ENCODE measurements at places on chromosomes 11 and 22.

DNA sequence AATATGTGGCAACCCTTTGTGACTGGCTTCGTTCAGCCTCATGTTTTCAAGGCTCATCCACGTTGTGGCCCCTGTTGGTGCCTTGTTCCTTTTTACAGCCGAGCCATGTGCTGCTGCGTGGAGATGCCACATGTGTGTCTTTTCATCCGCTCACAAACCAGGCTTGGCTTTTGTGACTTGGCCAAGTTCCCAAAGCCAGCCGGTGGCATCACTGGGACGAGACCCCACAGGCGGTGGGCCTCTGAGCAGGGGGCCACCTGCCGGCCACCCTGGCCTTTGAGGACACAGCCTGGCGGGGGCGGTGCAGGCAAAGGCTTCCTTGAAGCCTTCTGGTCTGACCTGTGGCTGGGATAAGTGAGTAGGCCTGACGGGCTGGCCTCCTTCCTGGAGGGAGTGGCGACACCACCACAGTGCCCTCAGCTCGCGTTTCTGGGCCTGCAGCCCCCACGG is 10.5 kb downstream of the GRK2 start:
- DNase-seq, result no peak

DNA sequence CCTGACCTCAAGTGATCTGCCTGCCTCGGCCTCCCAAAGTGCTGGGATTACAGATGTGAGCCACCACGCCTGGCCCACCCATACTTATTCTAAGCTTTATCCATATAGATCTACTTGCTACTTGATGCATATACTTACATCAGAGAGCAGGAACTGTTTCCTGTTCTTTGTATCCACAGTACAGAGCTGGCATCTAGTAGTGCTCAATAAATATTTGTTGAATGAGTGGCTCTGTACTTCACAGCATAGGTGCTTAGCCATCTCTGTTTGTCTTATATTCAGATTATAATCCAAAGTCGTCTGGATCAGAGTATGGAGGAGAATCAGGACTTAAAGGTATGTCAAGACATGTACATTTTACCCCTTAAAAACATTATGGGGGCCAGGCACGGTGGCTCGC is 38.6 kb upstream of the DLAT start:
- no peak for DNase-seq

- no peak for DNase-seq
Observed at GRCh38 chr11:839875-840617, 2.3 kb downstream of the POLR2L start.

GRCh38 chr11:17563961-17564686 is 17.1 kb downstream of the OTOG start:
- DNase-seq, result no peak

DNA sequence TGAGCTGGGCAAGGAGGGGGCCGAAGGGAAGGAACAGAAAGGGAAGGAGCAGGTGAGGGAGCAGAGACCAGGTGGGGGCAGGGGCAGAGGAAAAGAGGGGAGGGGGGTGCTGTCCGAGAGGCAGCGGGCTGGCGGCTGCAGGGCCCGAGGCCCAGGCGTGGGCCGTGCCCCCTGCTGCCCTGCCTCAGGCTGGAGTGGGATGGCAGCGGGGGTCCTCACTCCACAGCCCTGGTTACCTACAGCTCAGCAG is 2.3 kb downstream of the IGF2 start:
- no peak for DNase-seq

DNA sequence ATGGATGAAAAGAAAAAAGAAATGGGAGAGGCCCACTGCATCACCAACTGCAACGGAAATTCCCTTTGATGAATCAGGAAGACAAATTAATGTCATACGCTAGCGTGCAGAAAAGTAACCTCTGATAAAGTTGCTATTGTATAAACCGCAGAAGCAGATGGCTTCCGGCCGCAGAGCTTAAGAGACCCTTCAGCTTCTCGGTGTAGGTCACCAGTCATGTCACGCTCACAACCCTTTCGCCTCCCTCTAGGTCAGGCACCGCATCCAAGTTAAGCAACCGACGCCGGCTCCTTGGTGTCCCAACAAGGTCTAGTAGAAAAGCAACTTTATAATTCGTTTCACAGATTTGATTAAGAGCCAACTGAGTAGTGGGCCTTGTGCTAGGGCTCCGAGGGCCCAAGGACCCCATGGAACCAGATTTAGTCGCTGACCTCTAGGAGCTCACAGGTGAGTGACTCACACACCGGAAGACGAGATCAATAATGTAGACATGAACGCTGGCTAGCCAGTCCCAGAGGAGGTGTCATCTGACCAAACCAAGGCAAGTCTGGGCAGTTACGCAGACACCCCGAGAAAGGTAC is 1.2 kb upstream of the ZFP91 start:
- DNase-seq, result peak; percentile 66

DNA sequence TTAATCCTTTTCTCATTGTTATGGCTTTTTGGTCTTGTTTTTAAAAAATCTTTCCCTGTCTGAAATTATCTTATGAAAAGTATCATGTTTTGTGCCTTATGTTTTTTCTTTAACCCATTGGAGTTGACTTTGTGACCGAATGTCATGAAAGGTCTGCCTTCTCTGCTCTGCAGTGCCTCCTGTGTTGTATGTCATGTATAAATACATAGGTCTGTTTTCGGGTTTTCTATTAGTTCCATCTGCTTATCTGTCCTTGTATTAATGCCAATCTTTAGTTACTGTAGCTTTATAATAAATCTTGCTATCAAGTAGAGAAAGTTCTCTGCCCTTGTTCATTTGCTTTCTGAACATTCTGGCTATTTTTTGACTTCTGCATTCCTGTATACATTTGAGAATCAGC is 73.0 kb downstream of the ZBTB44 start:
- DNase-seq, result no peak

- DNase-seq, result no peak
Observed at GRCh38 chr22:45832959-45833580, 143.9 kb downstream of the WNT7B start.

GRCh38 chr11:75421035-75421602 is 11.9 kb downstream of the KLHL35 start:
- DNase-seq, result no peak

GRCh38 chr11:64074239-64074638 is 38.5 kb downstream of the FLRT1 start:
- DNase-seq, result no peak

- DNase-seq, result no peak
Observed at GRCh38 chr11:65645710-65646109, 7.8 kb downstream of the SIPA1 start.

GRCh38 chr11:23932485-23932898 is 564.4 kb upstream of the LUZP2 start:
- no peak for DNase-seq

DNA sequence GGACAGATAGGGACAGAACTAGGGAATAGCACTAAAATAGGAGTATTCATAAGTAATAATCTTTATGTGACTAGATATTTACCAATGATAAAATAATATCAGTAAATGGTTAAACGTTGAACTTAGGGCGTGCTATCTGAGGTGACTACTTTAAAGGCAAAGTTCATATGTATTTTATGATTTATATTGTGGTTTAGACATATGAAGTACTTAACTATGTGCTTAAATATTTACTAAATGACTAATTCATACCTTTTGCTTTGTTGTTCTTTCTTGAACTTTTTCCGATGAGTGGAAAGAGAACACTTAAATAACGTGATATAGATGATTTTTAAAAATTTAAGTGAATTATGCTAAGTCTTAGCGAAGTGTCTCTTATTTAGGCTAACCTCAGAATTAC is 14.7 kb downstream of the LUZP2 start:
- DNase-seq, result no peak

- DNase-seq, result no peak
Observed at GRCh38 chr11:36314434-36314767, 18.3 kb downstream of the PRR5L start.

DNA sequence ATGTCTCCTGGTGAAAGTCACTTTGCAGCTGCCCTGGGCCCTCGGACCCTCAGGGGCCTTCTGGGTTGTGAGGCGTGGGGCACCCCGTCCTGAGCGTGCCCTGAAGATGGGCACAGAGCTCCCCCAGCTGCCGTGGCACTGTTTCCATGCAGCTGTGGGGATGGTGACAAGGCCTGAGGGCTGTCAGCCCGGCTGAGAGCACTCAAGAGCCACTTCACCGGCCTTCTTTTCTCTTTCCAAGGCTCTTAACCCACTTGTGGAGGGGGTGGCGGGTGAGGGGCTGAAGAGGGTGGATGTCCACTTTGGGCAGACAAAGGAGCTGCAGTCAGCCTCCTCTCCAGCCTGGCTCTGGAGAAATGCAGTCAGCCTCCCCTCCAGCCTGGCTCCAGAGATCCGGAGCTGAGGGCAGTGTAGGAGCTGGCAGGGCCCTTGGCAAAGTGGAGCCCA is 239.5 kb downstream of the ST3GAL4 start:
- no peak for DNase-seq

DNA sequence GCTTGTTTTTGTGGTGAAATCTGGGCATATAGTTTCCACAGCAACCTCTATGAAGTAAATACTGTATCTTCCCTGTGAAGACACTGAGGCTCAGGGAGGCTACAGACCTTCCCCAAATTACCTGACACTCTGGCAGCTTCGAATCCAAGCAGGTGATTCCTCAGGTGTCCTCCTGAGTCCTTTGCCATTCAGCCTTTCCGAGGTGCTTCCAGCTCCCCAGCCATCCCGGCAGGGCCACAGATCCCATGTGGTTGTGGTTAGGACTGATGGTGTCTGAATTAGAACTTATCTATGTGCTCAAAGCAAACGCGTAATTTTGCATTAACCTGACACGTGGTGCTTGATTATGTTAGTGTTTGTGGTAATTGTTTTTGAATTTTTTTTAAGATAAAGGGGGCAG is 785.6 kb downstream of the BRD1 start:
- no peak for DNase-seq

GRCh38 chr22:44438056-44438455 is 60.0 kb downstream of the RTL6 start:
- no peak for DNase-seq

- no peak for DNase-seq
Observed at GRCh38 chr11:80320226-80320625, 879.4 kb upstream of the TENM4 start.

GRCh38 chr11:88979641-88980040 is 86.1 kb downstream of the GRM5 start:
- peak; percentile 54 for DNase-seq

DNA sequence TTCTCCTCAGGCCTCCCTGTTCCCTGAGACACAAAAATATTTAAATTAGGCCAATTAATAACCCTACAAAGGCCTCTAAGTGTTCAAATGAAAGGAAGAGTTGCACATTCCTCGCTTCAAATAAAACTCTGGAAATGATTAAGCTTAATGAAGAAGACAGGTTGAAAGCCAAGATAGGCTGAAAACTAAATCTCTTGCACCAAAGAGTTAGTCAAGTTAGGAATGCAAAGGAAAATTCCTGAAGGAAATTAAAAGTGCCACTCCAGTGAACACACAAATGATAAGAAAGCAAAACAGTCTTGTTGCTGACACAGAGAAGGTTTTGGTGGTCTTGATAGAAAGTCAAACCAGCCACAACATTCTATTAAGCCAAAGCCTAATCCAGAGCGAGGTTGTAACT is 574.4 kb downstream of the OPCML start:
- DNase-seq, result no peak

DNA sequence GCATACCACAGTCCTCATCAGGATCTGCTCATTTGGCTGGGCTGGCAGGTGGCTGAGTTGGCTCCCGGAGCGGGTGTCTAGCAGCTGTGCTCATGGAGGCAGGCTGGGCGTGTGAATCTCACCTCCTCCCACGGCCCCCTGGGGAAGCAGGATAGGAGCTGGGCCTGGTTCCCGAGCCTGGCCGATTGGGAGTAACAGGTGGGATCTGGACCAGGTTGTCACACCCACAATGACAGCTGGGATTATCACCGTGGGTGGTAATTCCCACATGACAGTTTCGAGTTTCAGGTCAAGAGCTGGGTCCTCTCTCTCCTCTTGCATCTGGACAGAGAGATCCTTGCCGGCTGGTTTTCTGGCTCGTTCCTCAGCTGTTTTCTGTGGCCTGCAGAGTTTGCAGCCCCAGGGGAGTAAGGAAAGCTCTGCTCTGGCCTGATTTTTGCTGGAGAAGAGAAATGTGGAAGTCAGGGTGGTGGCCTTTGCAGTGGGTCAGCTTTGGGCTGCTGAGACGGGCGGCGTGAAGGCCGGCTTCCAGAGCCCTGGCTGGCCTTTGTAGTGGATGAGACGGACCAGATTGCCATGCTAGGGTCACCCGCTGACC is 57.0 kb downstream of the BCR start:
- DNase-seq, result no peak

DNA sequence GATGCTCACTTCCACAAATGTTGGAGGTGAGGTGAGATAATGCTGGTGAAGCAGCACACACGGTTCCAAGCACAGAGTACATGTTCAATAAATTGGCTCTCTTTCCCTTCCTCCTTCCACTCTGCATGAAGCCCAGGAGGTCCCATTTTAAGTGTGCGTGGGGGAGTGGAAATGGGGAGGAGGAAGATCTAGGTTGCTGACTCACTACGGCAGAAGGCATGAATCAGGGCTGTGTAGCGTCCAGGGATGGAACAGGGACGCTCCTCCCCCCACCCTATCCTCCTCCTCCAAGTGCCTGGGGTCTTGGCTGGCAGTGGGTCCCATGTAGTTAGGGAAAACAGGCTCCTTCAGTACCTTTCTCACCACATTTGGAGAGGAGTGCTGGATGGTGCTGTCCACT is 44.2 kb downstream of the TRIM66 start:
- no peak for DNase-seq

GRCh38 chr11:43941257-43941994 is 1.0 kb upstream of the C11orf96 start:
- no peak for DNase-seq

DNA sequence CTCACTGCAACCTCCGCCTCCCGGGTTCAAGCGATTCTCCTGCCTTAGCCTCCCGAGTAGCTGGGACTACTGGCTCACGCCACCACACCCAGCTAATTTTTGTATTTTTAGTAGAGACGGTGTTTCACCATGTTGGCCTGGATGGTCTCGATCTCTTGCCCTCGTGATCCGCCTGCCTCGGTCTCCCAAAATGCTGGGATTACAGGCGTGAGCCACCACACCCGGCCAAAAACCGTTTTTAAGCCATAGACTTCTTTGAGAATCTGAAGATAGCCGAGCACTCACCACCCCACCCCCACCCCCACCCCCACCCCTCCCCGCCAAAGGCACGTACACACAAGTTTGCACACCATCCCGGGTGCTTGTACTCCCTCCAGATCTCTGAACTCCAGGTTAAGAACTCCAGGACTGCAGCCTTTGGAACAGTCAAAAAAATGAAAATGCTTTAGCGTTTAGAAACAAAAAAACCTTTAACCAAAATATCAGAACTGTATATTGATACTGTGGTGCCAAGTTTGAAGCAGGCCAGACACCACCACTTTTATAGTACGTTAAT is 1.5 kb downstream of the CRKL start:
- DNase-seq, result no peak

Measured in fibroblast of skin of left quadriceps (primary cell).